ENCODE measurements at places on chromosomes 16 and 17.

GRCh38 chr17:60141111-60142018, 8.4 kb upstream of the CA4 start:
- DNase-seq, result peak; percentile 61

GRCh38 chr16:27430512-27430911, 28.5 kb downstream of the IL21R start:
- DNase-seq, result no peak

GRCh38 chr17:38900978-38901656, 24.3 kb upstream of the LASP1NB start:
- peak; percentile 80 for DNase-seq

GRCh38 chr16:22653876-22654275, 143.2 kb downstream of the NPIPB5 start:
- DNase-seq, result no peak

DNA sequence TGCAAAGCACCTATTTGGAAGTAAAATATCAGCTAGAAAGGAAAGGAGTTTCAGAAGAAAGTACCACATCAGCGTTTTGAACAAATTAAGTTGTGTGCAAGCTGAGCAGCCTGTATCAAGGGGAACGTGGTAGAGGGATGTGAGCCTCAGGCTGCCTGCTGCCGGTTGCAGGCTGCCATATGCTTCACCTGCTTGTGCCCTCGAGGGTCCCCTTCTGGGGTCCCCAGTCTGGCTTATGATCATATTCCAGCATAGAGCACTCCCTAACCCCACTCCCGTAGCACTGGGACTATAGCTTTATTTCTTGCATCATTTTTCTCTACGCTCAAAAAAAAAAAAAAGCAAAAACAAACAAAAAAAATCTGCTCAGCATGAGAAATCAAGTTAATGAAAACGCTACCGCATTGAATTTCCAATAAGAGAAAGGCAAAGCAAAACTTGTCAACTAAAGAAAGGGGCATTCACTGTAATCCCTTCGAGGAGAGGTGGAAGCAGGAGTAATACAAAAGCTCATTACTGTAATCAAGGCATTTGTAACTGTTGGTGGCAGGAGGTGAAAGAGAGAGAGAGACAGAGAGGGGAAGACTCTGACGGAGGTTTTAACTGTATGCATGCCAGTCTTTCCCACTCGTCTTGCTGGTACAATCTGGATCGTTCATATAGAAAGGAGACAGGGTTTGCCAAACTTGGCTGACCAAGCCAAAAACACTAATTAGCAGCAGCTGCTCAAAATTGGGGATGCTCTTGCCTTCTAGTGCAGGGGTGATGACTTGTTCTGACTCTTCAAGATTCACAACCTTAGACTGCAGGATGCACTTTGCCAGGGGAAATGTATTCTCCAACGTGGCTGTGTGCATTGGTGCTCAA, 258.2 kb upstream of the HSBP1 start:
- no peak for DNase-seq

- DNase-seq, result no peak
Observed at GRCh38 chr17:65891231-65891735, 300.6 kb downstream of the CEP112 start.

DNA sequence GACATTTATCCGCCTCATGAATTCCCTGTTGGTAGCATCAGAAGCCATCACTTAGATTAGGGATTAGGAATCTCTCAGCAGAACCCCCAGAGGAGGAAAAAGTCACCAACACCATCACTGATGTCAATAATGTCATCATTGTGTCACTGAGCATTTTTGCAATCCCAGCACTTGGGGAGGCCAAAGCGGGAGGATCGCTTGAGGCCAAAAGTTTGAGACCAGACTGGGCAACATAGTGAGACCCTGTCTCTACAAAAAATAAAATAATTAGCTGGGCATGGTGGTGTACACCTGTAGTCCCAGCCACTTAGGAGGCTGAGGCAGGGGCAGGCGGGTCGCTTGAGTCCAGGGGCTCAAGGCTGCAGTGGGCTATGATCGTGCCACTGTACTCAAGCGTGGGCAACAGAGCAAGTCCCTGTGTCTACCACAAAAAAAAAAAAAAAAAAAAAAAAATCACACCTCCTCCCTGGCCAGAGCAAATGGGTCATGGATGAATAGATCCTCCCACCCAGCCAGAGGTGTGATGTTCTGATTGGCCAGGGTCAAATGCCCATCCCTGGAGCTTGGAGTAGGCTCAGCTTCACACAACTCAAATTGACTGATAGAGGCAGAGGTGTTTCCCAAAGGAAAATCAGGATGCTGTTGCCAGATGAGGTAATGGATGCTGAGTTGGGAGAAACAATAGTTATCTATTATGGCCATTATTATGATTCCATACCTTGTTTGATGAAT, 31.6 kb downstream of the VWA3A start:
- no peak for DNase-seq

DNA sequence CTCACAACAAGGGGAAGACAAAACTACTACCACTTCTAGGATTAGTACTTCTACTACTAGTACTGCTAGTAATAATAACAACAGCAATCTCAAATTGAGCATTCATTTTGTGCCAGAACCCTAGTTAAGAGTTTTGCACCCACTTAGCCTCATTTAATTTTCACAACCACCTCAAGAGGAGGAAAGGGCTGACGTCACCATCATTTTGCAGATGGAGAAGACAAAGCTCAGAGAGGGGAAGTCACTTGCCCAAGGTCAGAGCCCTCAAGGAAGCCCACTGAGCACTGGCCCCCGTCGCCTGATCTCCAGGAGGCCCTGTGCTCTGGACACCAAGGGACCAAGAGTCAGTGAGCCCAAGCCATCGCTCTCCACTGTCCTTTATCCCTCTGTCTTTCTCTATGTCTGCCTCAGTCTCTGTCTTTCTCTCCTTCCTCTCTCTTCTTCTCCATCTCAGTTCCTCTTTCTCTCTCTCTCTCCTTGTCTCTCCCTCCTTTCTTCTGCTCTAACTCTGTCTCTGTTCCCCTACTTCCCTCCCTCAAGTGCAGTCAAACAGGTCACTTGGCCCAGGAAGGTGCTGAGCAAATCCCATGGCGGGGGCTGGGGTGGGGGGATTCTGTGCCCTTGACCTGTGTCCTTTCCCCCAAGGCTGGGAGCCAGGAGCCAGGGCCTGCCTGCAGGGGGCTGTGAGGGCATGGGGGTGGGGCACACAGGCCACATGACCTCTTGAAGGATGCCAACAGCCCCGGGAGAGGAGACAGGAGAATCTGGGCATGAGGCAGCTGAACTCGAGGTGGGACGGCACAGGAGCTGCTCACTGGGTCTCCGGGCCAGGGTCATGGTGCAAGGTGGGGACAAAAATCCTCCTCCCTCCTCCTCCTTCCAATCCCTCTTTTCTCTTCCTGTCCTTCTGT, 11.2 kb upstream of the NGFR start:
- no peak for DNase-seq

DNA sequence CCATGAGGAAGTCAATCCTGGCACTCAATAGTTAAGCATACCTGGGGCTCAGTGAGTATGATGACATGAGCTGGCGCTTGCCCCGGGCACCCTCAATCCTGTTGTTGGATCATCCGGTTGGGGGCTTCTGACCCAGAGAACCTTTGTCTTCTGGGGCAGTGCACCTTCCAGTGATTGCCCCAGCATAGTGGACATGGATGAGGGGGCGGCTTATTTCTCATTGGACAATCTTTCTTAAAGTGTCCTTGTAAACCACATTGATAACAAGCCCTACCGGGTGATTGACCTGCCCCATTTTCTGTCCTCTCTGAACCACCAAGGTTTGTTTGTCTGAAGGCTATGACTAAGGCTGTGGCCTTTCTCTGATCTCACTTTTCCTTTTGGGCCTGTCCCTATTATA, 18.2 kb downstream of the IGSF6 start:
- DNase-seq, result no peak

GRCh38 chr16:83971165-83972130, 3.4 kb downstream of the NECAB2 start:
- peak; percentile 31 for DNase-seq

DNA sequence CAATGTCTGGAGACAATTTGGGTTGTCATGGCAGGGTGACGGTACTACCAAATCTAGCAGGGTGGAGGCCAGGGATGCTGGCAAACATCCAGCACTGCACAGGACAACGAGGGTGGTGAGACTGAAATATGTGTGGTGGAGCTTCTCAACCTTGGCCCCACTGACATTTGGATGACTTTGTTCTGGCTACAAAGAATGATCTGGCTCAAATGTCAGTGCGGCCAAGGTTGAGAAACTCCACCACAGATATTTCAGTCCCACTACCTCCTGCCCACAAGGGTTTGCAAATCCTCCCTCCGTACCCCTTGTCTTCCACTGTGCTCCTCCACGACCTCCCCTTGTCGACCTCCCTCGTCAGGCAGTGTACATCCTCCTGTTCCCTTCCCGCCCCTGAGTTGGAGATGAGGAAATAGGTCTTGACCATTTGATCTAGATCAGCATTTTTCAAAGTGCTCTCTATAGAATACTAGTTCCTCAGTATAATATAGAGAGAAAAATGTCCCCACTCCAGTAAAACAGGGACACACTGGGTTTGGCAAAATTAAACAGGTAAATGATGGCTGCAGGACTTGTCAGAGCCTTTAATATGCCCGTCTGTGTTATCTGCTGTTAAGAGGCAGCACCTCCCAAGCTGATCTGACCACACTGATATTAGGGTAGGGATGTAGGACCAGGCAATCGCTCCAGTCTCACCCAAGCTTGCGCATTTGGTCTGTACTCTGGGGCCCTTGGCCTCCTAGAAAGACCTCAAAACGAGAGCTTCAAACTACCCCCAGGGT, 6.8 kb downstream of the OSGIN1 start:
- no peak for DNase-seq

DNA sequence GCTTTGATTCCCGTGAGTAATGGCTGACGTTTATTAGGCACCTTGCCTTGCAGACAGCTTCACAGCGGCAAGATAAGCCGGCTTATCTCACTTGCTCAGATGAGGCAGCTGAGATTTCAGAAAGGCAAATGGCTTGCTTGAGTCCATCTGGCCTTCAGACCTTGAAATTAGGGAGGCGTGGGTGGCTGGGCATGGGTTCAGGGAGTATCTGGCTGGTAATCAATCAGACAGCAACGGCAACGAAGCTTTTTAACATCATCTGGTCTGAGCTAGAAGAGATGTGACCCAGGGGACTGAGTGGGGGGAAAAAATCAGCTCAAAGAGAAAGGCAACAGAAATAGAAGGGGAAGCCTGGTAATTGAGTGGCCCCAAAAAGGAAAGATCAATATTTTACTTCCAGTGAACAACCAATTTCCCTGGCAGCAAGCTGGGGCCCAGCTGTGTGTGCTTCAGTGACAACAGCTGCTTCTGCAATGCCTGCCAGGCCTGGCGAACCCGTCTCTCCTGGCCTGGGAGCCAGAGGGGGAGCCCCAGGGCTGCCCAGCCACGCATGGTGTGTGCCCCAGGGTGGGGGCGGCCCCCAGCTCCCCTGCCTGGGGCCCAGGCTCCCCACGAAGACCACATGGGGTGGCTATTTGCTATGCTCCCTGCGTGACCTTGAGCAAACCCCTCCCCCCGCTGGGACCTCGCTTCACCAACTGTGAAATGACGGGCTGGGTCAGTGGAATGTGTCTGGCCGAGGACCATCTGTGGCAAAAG, 34.0 kb downstream of the RAB11FIP4 start:
- no peak for DNase-seq

DNA sequence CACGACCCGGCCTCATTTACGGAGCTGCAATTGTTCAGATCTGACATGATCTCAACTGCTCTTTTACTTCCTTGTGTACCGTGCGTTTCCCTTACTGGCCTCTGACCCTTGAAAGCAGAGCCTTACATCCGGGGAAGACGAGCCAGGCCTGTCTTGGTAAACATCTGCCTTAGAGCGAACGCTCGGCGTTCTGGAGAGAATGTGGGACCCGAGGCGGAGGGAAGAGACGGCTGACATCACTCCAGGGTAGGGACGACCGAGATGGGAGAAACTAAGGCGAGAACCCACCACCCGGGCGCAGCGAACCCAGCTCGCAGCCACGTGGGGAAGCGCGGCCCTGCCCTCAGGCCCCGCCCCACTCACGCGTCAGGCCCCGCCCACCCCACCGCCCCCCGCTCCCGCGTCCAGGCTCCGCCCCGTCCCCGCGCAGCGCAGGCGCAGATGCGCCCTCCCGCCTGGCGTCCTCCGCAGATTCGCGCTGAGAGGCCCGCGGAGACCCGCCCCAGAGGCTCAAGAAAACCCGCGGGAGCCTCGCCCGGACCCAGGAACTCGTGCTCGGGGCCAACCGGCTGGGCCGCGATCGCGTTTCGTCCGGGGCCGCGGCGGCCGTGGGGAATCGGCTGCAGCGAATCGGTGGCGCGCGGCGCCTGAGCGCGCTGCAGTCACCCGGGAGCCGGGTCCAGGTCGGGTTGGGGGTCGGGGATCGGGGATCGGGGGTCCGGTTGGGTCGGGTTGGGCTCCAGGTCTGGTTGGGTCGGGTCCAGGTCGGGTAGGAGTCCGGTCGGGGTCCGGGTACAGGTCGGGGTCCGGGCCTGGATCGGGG, at the start of gene TELO2:
Gene TELO2, plus strand, starts transcription at position 438 of the 823 bp plus-strand sequence. CDS start 922 bp downstream, outside the sequence.
- peak; percentile 87 for DNase-seq

DNA sequence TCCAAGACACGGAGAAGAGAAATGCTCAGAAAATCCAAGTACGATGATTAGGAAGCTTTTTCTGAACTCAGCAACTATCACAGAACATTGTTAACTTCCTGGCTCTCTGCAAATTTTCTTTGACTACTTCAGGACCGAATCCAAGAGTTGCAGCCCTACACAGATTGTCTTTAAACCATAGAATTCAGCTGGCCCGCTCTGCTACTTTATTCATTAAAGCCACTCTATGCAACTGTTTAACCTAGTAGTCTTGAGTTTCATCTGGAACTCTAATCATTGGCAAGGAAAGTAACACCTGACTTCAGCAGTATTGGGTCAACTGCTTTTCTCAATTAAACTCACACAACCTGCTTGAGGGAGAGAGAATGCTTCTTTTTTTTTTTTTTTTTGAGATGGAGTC, 210.1 kb downstream of the SLC39A11 start:
- no peak for DNase-seq

DNA sequence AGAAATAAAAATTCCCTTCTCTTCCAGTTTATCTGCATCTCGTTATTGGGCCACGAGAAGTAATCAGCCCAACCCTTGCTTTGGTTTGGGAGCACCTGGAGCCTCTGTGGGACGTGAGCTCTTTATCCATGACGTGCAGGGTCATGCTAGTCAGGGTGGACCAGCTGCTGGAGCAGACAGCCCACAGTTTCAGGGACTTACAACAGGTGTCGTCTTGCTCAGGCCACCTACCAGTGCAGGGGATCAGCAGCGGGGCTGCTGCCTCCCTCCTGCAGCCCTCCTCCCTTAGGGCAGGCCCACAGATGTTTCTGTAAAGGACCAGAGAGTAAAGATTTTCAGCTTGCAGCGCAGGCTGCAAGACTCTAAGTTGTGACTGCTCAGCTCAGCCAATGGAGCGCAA, 16.9 kb downstream of the ADAD2 start:
- DNase-seq, result no peak

- peak; percentile 90 for DNase-seq
Observed at GRCh38 chr17:50055426-50056216, at the start of gene ITGA3. Gene ITGA3 (plus strand): TSS chr17:50056110. CDS start chr17:50056440, 330 bp downstream.

DNA sequence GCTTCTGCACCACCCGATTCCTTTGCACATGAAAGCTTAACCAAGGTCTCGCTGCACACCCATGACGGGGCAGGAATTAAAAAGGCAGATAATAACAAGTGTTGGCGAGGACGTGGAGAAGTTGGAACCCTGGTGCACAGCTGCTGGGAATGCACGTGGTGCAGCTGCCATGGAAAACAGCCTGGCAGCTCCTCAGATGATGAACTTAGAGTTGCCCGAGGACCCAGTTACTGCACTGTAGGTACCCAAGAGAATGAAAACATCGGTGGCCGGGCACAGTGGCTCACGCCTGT, 211.6 kb upstream of the CIBAR2 start:
- no peak for DNase-seq
